Spinal cord (tissue), 10 donors: ENCODE measurements at places on chromosomes 7 and 10.

DNA sequence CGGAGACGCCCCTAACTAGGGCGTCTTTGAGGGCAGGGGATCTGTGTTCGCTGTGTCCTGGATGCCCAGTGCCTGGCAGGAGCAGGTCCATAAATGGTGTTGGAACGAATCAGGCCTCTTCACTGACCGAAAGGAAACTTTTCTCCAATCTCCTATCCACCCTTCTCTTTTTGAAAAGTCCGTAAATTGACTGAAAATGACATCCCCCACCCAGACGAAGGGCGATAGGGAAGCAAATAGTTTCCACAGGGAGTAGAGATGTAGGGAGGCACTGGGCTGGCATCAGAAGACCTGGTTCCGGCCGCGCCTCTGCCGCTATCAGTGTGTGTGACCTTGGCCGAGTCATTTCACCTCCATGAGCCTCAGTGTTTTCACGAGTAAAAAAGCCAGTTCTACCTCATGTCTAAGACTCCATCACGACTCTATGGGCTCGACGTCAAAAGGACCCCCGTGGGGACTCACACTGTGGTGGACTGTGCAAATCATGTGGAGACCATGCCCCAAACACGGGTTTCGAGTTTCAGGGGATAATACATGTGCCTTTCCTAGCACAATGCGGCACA is 497 bp upstream of the RAB11FIP2 start:
- peak overlapping the region; percentile 90 for H3K4me3 ChIP-seq
- peaks cover 14% of the 10 kb centered on the region for H3K4me1 ChIP-seq
- H3K27me3 ChIP-seq = no peaks in the 10 kb centered on the region
- DNase-seq = no peak
- H3K36me3 ChIP-seq = no peaks in the 10 kb centered on the region
- peak overlapping the region; percentile 84 for H3K27ac ChIP-seq

- DNase-seq = no peak
- H3K4me1 ChIP-seq = no peaks in the 10 kb centered on the region
- no peak overlapping the region for H3K27ac ChIP-seq
- no peak overlapping the region for H3K4me3 ChIP-seq
- no peaks in the 10 kb centered on the region for H3K36me3 ChIP-seq
Observed at GRCh38 chr10:69097729-69098128, 9.8 kb downstream of the SRGN start.

GRCh38 chr10:97329766-97330165 is 4.8 kb downstream of the FRAT2 start:
- H3K27me3 ChIP-seq = no peaks in the 10 kb centered on the region
- H3K4me3 ChIP-seq = no peak overlapping the region
- peaks cover 23% of the 10 kb centered on the region for H3K4me1 ChIP-seq
- H3K36me3 ChIP-seq = peaks cover 4% of the 10 kb centered on the region
- no peak overlapping the region for H3K27ac ChIP-seq

DNA sequence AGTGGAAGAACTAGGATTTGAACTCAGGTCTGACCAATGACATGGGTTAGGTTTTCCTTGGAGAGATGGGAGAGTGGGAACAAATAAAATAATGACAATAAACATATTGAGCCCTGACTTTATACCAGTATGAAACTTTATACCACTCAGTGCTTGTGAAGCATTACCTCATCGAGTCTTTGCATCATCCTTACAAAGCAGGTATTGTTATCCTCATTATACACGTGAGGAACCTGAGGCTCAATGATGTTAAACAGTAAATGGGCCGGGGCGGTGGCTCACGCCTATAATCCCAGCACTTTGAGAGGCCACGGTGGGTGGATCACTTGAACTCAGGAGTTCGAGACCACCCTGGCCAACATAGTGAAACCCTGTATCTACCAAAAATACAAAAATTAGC is 47.7 kb downstream of the HHEX start:
- H3K36me3 ChIP-seq = no peaks in the 10 kb centered on the region
- no peak overlapping the region for H3K27ac ChIP-seq
- no peak for DNase-seq
- no peaks in the 10 kb centered on the region for H3K4me1 ChIP-seq
- H3K27me3 ChIP-seq = peaks cover 2% of the 10 kb centered on the region

DNA sequence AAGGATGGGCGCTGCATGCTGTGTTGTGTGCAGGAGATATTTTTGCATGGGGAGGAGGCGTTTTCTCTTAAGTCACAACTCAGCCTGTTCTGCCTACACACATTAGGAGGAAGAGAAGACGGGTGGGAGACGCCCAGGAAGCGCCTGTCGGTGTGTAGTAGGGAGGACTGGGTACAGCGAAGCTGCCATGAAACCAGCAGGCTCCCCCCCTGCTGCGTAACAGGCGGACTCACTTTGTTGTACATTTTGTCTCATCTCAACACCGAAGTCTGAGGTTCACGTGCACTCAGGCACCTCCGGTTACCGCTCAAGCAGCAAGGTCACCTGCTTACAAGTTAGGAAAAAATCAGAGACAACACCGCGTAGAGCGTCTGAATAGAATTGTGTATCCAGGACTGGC is 56.3 kb downstream of the CRTAC1 start:
- H3K27ac ChIP-seq = no peak overlapping the region
- H3K36me3 ChIP-seq = no peaks in the 10 kb centered on the region
- DNase-seq = peak; percentile 30
- peaks cover 38% of the 10 kb centered on the region for H3K4me1 ChIP-seq

- H3K4me1 ChIP-seq = no peaks in the 10 kb centered on the region
- H3K36me3 ChIP-seq = no peaks in the 10 kb centered on the region
- no peak overlapping the region for H3K4me3 ChIP-seq
- no peak for DNase-seq
- H3K27me3 ChIP-seq = no peaks in the 10 kb centered on the region
- H3K27ac ChIP-seq = no peak overlapping the region
Observed at GRCh38 chr10:89814278-89814677, 112.9 kb downstream of the KIF20B start.

DNA sequence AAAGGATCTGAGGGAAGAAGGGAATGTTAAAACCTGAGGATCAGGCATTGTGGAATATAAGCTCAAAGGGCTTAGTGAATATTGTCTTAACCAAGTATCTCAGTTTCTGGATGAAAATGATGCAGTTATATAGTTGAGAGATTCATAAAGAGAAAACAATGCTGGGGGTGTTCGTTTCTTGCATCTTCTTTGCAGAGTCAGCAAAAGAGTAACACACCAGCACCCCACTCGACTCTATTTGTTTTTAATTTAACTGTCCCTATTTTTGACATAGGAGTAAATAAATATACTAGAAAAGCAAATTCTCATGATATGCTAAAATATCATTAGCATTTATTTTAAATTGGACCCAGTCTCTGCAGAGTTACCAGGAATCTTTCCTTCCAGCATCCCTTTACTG is 7.6 kb upstream of the OIT3 start:
- H3K27me3 ChIP-seq = no peaks in the 10 kb centered on the region
- no peak overlapping the region for H3K4me3 ChIP-seq
- H3K36me3 ChIP-seq = peaks cover 2% of the 10 kb centered on the region
- no peak for DNase-seq
- H3K4me1 ChIP-seq = peaks cover 4% of the 10 kb centered on the region

GRCh38 chr7:151666886-151667285 is 147.2 kb upstream of the RHEB start:
- no peak overlapping the region for H3K4me3 ChIP-seq
- DNase-seq = no peak
- H3K27ac ChIP-seq = no peak overlapping the region
- H3K4me1 ChIP-seq = no peaks in the 10 kb centered on the region
- H3K36me3 ChIP-seq = no peaks in the 10 kb centered on the region
- H3K27me3 ChIP-seq = no peaks in the 10 kb centered on the region

- H3K4me3 ChIP-seq = no peak overlapping the region
- H3K4me1 ChIP-seq = peaks cover 21% of the 10 kb centered on the region
- peaks cover 21% of the 10 kb centered on the region for H3K36me3 ChIP-seq
- H3K27me3 ChIP-seq = no peaks in the 10 kb centered on the region
Observed at GRCh38 chr10:124515244-124515970, 53.8 kb downstream of the LHPP start.

- H3K4me1 ChIP-seq = no peaks in the 10 kb centered on the region
- H3K36me3 ChIP-seq = no peaks in the 10 kb centered on the region
- H3K27ac ChIP-seq = no peak overlapping the region
- no peak overlapping the region for H3K4me3 ChIP-seq
- DNase-seq = no peak
- H3K27me3 ChIP-seq = no peaks in the 10 kb centered on the region
Observed at GRCh38 chr7:117132321-117133120, 179.2 kb downstream of the ST7 start.

GRCh38 chr7:128941946-128942526 is 4.3 kb downstream of the IRF5 start:
- no peak for DNase-seq
- no peak overlapping the region for H3K27ac ChIP-seq
- peaks cover 8% of the 10 kb centered on the region for H3K36me3 ChIP-seq
- peaks cover 28% of the 10 kb centered on the region for H3K4me1 ChIP-seq

DNA sequence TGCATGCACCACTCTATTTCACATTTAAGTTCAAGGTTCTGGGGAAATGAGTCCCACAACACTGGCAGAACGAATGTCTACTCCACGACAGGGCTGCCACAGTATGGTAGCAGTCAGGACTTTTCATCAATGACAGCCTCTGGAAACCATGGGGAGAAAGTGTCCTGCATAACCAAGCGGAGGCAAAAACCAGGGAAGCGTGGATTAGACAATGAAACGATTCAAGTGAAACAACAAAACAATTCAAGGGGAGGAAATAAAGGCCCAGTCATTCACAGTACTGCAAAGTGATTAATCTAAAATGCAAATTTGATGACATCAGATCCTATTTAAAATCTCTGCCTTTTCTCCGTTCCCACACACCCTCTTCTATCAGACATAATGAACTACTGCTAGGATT is 168.2 kb downstream of the DPY19L1 start:
- H3K36me3 ChIP-seq = no peaks in the 10 kb centered on the region
- no peaks in the 10 kb centered on the region for H3K4me1 ChIP-seq
- no peak overlapping the region for H3K27ac ChIP-seq
- no peak overlapping the region for H3K4me3 ChIP-seq
- DNase-seq = no peak

GRCh38 chr7:123410273-123410904 is 124.0 kb downstream of the IQUB start:
- DNase-seq = peak; percentile 19
- H3K36me3 ChIP-seq = no peaks in the 10 kb centered on the region
- no peak overlapping the region for H3K27ac ChIP-seq
- no peaks in the 10 kb centered on the region for H3K4me1 ChIP-seq

GRCh38 chr10:26994743-26995142 is 105.6 kb downstream of the ANKRD26 start:
- H3K27ac ChIP-seq = no peak overlapping the region
- H3K4me1 ChIP-seq = no peaks in the 10 kb centered on the region
- DNase-seq = no peak
- no peaks in the 10 kb centered on the region for H3K27me3 ChIP-seq
- no peaks in the 10 kb centered on the region for H3K36me3 ChIP-seq

DNA sequence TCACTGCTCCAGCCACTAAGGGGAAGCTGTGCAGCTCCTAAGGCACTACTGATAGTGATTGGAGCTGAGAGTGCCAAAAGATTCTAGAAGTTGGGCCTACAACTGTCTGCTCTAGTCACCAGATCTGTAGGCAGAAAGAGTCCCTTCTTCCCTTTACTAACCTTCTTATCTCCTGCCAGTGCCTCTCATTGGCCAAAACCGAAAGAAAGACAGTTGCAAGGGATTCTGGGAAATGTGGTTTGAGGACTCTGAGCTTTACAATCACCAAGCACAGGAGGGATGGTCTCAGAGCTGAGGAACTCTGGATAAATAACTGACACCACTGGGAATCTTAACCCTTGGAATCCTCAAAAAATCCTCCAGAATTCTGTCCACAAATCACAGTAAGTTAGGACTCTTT is 615.8 kb downstream of the CCSER2 start:
- H3K4me3 ChIP-seq = no peak overlapping the region
- H3K27me3 ChIP-seq = no peaks in the 10 kb centered on the region
- H3K27ac ChIP-seq = no peak overlapping the region
- H3K36me3 ChIP-seq = no peaks in the 10 kb centered on the region
- H3K4me1 ChIP-seq = no peaks in the 10 kb centered on the region

- no peak for DNase-seq
- no peaks in the 10 kb centered on the region for H3K27me3 ChIP-seq
- no peak overlapping the region for H3K4me3 ChIP-seq
- no peaks in the 10 kb centered on the region for H3K36me3 ChIP-seq
Observed at GRCh38 chr7:155280446-155281397, 17.0 kb upstream of the INSIG1 start.

GRCh38 chr10:127552446-127552845 is 3.3 kb downstream of the NPS start:
- DNase-seq = no peak
- H3K4me1 ChIP-seq = no peaks in the 10 kb centered on the region
- H3K27me3 ChIP-seq = no peaks in the 10 kb centered on the region
- H3K36me3 ChIP-seq = no peaks in the 10 kb centered on the region
- no peak overlapping the region for H3K27ac ChIP-seq

DNA sequence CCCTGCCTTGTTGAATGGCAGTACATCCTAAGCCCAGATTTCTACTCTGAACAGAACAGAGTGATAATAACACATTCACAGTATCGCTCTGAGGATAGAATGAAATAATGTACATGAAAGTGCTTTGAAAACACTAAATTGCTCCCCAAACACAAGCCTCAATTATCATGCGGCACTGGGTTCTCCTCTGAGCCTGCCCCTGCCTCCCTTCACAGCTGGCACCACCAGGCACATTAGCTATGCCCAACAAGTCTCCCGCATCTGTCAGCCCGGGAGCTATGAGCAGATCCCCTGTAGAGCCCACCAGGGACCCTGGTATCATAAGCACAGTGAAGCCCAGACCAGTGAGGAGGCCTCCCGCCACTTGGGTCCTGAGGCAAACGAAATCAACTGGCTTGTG is 405.5 kb downstream of the GRID1 start:
- peak; percentile 69 for DNase-seq
- H3K27ac ChIP-seq = no peak overlapping the region
- H3K36me3 ChIP-seq = no peaks in the 10 kb centered on the region

DNA sequence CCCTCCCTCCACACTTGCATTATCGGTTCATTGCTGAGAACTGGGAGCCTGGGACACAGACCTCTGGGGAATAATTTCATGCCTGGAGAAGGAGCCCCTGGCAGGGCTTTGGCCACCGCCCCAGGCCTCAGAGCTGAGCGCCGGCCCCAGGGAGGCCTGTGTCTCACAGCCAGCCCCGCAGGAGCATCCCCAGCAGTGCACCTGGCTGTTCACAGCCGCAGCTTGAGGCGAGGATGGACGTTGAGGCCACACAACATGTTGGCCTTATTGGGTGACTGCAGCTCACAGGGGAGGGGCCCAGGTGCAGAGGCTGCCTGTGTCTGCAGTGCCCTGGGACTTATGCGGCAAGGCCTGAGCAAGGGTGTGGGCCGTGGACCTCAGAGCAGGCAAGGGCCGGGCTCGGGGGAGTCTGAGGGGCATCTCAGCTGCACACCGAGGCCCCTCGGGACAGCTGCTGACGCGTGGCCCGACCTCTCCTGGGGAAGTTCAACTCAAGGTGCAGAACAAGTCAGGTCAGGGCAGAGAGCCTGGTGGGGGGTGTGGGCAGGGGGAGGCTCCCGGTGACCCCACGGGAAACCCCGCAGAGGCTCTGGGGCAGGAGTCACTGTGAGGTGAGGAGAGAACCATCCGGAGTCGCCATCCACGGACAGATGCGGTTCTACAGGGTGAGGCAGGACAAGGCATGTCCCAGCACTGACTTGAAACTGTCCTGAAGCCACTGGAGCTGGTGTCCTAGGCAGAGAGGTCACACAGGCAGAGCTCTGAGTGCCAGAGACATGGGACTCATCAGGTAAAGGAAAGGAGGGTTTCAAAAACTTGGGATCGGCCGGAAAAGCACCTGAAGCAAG is 13.1 kb upstream of the UBE3C start:
- H3K4me1 ChIP-seq = no peaks in the 10 kb centered on the region
- H3K36me3 ChIP-seq = peaks cover 4% of the 10 kb centered on the region
- no peaks in the 10 kb centered on the region for H3K27me3 ChIP-seq
- no peak overlapping the region for H3K4me3 ChIP-seq
- no peak for DNase-seq

- peaks cover 4% of the 10 kb centered on the region for H3K36me3 ChIP-seq
- no peaks in the 10 kb centered on the region for H3K4me1 ChIP-seq
- DNase-seq = no peak
- no peak overlapping the region for H3K4me3 ChIP-seq
Observed at GRCh38 chr10:49050366-49050765, 65.0 kb downstream of the VSTM4 start.
